Jurkat, Clone E6-1 (cell line): ENCODE measurements at places on chromosomes 12 and 14.

DNA sequence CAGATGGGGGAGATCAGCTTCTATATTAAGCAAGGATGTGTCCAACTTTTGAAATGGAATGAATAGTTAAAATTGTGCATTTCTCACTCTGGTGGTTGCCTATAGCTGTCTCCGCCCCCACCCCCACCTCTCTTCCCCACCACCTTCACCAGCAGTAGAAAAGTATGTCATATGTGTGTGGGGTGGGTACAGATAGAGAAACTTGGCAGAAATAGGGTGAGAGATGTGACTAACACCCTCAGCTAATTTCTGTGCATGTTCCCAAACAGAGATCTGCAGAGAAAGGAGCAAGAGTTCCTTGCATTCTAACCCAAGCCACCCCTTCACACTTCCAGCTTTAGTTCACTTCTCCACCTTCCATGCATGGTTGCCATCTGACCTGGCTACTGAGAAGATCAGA lies 980.1 kb downstream of the NRXN3 start:
- no peak for DNase-seq

DNA sequence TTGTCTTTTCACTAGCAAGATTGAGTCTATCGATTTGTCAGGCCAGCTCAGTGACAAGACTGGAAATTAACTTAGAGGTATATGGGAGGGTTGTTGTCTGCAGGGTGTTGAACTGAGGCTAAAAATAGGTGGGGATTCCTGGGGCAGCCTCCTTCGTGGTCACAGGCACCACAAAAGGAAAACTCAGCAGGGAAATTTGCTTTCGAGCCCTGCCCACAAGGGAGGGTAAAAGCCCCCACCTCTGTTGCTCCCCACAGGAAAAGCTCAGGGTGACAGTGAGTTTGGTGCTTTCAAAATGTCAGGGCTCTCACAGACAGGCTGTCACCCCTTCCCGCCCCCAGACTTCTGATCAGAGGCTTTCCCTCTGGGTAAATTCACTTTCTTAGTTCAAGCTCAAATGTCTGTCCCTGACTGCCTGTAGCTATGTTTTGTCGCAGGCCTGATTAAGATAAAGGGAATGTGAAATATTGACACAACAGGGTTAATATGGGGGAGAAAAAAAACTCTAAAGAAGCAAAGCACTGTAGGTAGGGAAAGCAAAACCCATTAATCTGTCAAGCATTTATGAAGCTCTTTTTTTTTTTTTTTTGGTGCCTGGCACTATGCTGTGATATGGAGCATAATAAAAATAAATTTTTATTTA lies 11.7 kb upstream of the NFKBIA start:
- no peak for DNase-seq

GRCh38 chr12:107284692-107285091 lies 191.3 kb upstream of the CRY1 start:
- DNase-seq: no peak

GRCh38 chr14:30790827-30791226 lies 83.5 kb upstream of the COCH start:
- DNase-seq: no peak

DNA sequence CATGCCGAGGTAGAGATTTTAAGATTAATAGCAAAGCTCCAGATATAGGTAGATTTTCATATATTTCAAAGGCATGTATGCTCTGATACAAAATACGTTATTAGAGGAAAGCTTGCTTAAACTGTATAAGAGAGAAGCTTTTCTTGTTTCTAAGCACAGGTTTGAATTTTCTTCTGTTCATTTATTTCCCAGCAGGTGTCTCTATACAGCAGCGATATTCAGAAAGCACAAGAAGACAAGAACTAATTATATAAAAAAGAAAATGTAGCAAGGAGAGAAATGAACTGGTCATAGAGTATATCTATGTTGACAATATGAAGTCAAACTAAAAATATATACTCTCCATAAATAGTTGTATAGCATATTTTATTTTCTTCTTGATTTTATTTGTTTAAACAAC lies 307.4 kb upstream of the NOVA1 start:
- DNase-seq: no peak

- DNase-seq: peak; percentile 61
Observed at GRCh38 chr12:89756585-89757398, 48.2 kb upstream of the ATP2B1 start.

DNA sequence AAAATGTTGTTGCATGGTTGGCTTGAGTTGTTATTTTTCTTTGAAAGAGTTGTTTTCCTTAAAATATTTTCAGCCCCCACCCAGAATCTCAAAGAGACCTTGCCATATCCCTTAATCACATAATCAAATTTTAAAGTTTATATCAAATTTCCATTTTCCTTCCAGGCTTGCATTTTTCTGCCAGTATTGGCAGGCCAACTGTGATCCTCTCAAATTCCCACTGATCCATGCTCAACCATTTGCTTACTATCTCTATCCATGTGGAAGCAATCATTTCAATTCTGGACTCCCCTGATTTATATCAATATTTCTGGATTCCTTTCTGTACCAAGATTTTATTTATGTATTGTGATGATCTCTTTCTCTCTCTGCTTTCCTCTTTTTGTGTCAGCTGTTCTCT lies 64.2 kb upstream of the PYGL start:
- DNase-seq: no peak
